ENCODE measurements at places on chromosomes 2 and 18. TPM values are rescaled to one million over a fixed set of nuclear protein-coding genes. Genes with fewer than 3 reads are reported as not detected.

DNA sequence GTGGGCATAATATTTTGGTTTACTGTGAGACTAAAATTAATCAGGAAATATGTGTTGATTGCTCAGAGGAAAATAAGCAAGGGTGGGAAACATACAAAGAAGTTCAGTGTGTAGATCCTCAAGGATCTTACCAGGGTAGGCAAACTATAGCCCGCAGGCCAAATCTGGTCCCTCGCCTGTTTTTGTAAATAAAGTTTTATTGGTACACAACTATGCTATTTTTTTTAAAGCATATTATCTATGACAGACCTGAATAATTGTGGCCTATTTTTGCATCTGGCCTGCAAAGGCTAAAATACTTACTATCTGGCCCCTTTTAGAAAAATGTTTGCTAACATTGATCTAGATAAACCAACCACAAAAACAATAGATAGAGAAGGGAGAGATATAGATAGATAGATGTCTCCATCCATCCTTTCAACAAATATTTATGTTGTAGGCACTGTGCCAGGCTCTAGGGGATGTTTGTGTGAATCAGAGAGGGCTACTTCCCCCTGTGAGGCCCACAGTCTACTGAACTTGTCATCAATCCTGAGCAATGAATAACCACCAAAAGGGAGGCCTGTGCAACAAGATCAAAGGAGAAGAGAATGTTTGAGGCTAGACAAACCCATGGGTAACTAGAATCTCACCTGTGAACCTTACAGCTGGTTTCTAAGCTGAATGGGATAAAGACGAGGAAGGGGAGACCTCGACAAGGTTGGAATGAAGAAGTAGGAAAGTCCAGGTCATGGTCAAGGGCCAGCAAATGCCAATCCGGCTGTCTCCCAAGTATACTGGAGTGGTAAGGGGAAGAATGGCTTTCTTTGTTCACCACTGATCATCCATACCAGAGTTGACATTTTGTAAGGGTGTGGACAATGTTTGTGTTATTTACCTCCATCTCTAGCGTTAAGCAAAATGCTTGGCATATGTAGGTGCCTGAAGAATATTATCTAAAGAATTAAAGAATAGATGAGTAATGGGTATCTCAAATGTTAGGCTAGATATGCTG, 23.6 kb downstream of the ALPK2 start:
- peak; percentile 51 for DNase-seq

DNA sequence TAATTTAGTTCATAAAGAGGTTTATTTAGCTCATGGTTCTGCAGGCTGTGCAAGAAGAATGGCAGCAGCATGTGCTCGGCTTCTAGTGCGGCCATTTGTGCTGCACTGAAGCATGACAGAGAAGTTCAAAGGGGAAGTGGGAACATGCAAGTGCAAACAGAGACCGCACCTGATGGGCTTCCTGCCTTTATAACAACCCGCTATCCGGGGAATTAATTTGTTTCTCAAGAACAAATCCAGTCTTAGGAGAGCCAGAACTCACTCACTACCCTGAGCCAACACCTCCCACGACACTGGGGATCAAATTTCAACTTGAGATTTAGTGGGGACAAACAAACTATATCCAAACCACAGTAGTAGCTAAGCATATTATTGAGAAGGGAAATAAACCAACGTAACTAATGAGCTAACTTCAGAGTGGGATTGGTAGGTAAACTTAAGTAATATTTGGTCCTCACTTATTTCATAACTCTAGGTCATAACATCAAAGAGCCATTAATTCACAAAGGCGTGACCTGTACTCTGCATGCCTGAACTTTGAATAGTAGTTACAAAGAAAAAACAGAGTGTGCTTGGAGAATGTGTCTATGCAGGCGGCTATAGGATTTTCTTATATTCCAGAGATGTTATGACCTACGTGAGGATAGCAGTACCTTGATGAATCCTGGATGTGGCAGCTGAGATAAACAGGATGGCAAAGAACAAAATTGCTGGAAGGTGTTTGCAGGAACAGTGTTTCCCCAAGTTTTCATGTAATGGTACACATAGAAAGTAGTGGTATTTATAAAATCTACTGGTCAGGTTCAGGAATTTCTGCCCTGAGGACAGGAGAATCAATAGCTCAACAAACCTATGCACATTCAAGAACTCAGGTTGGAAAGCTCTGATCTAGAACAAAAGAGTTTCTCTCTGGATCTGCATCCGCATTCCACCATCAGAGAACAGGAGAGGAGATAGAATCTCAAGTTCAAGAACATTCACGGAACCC, 845.9 kb upstream of the ID2 start:
- DNase-seq: no peak

FAM168B gene
- 115 TPM for total RNA-seq

GRCh38 chr2:104425850-104426595, 427.9 kb upstream of the POU3F3 start:
- no peak for DNase-seq

GRCh38 chr2:226790431-226790830, 9.2 kb downstream of the IRS1 start:
- no peak for DNase-seq

ST8SIA3 gene
- total RNA-seq: not detected

RAD51AP2 gene
- not detected for total RNA-seq

DNA sequence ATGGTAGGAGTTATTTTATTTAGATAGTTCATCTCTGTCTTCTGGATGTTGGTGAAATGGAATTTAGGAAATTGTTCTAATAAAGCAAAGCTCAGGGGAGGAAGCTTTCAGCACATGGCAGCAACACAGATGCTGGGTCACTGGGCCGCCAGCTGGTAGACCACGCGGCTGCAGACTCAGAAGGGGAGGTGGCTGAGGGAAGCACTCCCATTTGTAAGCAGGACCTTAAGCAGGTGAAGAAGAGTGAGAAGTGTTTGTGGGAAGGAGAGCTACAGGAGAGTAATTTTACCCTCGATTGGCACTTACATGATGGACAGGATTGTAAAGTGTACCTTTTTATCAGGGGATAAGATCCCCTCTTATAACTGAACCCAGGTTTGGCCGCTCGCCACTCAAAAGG, 24.4 kb downstream of the NMS start:
- no peak for DNase-seq

NTSR2 gene
- total RNA-seq: not detected

CCL20 gene
- total RNA-seq: 1.5 TPM

FAHD2A gene
- total RNA-seq: 36.3 TPM

AOX1 gene
- 19.1 TPM for total RNA-seq

DNA sequence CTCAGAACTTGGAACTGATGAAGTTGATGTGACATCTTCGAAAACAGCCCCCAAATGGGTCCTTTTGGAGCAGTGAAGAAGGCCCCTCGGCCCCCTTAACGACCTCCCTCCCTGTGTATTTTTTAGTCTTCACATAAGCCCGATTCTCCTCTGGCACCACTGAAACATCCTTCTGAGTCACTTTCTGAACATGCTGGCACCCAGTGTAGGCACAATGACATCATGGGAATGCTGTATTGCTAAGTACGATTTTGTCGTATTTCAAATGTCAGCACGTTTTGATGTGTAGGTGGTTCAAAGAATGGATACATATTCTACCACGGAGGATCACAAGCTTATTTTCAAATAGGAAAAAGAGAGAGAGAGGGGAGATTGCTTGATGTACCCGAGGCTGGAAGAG, 111.7 kb upstream of the RIOK3 start:
- DNase-seq: peak; percentile 38

GRCh38 chr18:45034179-45034578, 353.5 kb downstream of the SETBP1 start:
- no peak for DNase-seq

- DNase-seq: no peak
These were observed 9.8 kb upstream of the GNLY start for GRCh38 chr2:85684380-85684779.

DNA sequence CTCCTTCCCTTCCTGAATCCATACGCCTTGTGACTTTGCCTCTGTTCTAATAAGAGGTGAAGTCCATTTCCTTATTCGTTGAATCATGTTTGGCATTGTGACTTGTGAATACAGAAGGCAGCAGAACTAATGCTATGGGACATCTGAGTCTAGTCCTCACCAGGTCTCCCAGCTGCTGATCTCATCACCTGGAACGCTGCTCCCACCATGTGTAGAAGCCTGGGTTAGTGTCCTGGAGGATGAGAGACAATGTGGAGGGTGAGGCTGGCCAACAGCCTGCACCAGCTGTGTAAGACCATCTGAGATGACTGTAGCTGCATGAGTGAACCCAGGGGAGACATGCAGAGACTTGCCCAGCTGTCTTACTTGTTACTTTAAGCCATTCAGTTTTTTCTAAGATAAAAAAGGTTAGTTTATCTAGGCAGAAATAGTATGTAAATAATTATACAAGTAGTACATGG, 3.5 kb upstream of the HAAO start:
- no peak for DNase-seq

- no peak for DNase-seq
These were observed 108.3 kb upstream of the LTBP1 start for GRCh38 chr2:32838418-32838817.

DNA sequence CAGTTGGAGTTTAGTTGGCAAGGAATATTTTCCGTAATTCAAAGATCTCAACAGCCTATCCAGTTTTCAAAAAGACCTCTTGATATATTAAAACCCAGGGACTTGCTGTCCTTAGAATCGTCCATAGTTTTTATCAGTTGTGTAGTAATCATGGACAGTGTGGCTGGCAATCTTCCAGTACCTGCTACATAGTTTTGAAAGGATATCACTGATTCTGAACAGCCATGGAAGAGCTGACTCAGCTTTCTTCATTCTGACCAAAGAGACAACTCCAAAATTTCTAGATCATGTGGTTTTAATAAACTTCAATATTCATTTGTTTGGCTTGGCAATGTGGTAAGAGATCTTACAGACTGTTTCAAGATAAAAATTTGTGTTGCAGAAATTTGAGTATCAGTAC, 616.7 kb downstream of the TDRD15 start:
- DNase-seq: no peak

GRCh38 chr2:99762714-99763113, 272.9 kb upstream of the REV1 start:
- no peak for DNase-seq

- DNase-seq: no peak
These were observed 44.1 kb upstream of the SIX3 start for GRCh38 chr2:44897406-44897805.

DNA sequence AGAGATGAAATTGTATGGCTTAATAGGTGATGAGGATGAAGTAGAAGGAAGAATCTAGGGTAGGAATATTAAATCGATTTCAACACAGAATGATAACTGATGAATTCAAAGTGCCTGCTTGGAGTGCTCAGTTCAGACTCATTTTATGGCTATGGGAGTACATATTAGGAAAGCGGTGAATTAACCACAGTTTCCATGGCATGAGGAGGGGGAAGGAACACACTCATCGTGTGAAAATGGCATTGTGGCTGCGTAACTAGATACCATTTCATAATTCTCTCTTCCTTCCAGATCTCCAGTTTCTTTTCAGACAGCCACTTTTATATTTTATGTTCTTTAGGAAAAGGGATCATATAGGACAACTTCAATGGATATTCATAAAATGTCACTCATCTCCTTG, 232.3 kb upstream of the KCNJ3 start:
- DNase-seq: no peak

DNA sequence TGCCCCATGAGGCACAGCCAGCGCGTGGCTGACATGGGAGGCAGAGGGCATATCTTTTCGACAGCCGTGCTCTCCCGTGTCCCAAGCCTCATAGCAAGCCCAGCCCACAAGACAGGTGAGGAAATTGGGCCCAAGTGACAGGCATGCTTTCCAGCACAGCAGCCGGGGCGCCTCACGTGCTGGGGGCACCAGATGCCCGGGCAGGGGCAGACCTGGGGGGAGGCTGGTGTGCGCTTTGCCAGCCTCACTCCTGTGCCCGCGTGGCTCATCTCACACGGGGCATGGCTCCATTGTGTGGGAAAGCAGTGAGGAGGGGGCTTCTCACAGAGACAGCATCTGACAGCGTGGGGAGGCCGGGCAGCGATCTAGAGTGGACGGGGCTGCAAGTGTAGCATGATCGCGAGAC, 93.2 kb downstream of the USP40 start:
- no peak for DNase-seq

DNA sequence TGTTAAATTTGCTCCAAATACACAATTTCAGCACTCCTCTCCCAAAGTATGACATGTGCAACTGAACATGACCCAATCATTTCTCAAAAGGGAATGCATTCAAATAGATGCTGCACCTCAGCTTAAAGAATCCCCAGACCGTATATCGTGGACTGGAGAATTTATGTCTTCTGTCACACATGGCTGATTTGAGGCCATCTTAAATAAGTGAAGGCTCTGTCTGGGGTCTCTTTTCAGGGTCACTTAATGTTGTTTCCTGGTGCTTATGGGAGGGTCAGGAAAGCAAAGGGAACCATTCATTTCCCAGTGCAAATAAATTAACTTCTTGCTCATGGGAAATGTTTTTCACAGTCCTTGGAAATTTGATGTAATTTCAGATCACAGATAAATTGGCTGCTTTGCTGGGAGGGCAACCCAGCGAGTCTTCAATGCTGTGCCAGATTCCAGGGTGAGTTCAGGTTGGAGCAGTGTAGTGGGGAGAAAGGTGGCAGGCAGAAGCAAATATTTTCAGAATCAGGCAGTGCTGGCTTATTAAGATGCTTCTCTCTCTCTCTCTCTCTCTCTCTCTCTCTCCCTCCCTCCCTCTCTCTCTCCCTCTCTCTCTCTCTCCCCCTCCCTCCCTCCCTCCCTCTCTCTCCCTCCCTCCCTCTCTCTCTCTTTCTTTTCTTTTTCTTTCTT, 34.3 kb downstream of the GATA6 start:
- no peak for DNase-seq

GRCh38 chr18:63071701-63072141, 247.8 kb downstream of the BCL2 start:
- no peak for DNase-seq

CTIF gene
- 10.2 TPM for total RNA-seq

GRCh38 chr2:225355788-225356187, 43.7 kb upstream of the NYAP2 start:
- no peak for DNase-seq

GRCh38 chr18:80253236-80253635, 5.9 kb upstream of the PARD6G start:
- DNase-seq: no peak

GRCh38 chr2:227826019-227826521, 12.4 kb downstream of the CCL20 start:
- DNase-seq: peak; percentile 48

Measured in MG63 (cell line).